Gastrocnemius medialis (tissue), 4 donors: ENCODE measurements at places on chromosomes 1 and 21. TPM values are rescaled to one million over a fixed set of nuclear protein-coding genes. Genes with fewer than 3 reads are reported as not detected.
A peak's percentile ranks its signal among the peaks of the same experiment; 100 is the strongest.

KIF26B gene
- total RNA-seq, result 0.10 TPM

VASH2 gene
- total RNA-seq, result 1.5 TPM

OR2T29 gene
- total RNA-seq, result not detected

DNA sequence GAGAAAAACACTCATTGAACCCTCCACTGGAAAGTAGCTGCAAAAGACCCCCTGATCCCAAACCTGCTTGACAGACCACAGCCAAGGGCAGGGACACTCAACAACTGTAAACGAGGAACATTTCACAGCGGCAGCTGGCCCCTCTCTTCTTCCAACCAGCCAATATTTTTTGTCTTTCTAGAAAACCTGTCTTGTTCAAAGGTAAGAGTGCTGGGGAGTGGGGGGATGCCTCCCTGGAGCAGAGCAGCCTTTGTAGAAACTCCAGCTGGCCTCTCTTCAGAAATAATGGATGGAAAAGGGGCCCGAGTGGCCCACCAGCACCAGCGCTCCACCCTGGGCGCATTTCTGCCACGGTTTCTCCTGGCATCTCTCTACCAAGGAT lies 384.0 kb downstream of the RRAGC start:
- peaks cover 50% of the 10 kb centered on the region for H3K27me3 ChIP-seq
- H3K4me3 ChIP-seq, result no peak overlapping the region
- no peak for DNase-seq
- no peaks in the 10 kb centered on the region for H3K4me1 ChIP-seq
- H3K36me3 ChIP-seq, result no peaks in the 10 kb centered on the region

GRCh38 chr1:93623875-93624274 lies 57.8 kb downstream of the BCAR3 start:
- H3K4me3 ChIP-seq, result no peak overlapping the region
- H3K27me3 ChIP-seq, result no peaks in the 10 kb centered on the region
- H3K36me3 ChIP-seq, result no peaks in the 10 kb centered on the region
- H3K27ac ChIP-seq, result peak overlapping the region; percentile 55

GRCh38 chr1:151852733-151853132 lies 779 bp downstream of the THEM5 start:
- H3K36me3 ChIP-seq, result no peaks in the 10 kb centered on the region
- no peak overlapping the region for H3K27ac ChIP-seq
- H3K4me3 ChIP-seq, result no peak overlapping the region
- peaks cover 4% of the 10 kb centered on the region for H3K27me3 ChIP-seq

DNA sequence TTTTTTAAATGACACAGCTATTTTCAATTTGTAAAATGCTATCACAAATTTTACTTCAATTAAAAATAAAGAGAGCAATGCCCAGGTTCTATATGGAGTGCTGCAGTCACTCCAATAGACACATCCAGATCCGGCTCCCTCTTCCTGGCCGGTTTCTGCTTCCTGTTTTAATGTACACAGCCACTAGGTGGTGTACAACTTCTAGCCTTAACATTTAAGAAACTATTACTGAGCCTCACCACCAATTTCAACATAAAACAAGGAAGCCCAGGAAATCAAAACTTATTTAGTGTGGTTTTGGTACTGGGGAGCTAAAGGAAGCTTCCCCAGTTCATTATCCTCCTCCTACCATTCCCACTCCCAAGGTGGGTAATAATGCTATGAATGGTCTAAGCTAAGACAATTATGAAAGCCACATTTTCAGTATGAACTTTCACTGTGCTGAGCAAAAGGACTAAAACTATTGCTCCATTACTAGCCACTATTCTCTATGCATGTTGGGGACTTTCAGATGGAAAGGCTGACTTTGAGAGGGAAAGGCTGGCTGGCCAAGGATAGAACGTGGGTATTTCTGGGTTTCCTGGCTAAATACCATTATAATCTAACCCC lies 25.5 kb upstream of the MTMR11 start:
- H3K4me1 ChIP-seq, result no peaks in the 10 kb centered on the region
- peak; percentile 56 for DNase-seq
- H3K36me3 ChIP-seq, result peaks cover 81% of the 10 kb centered on the region
- H3K27ac ChIP-seq, result peak overlapping the region; percentile 26
- no peaks in the 10 kb centered on the region for H3K27me3 ChIP-seq

- H3K4me3 ChIP-seq, result no peak overlapping the region
- H3K27me3 ChIP-seq, result no peaks in the 10 kb centered on the region
- H3K36me3 ChIP-seq, result no peaks in the 10 kb centered on the region
- no peak overlapping the region for H3K27ac ChIP-seq
- DNase-seq, result no peak
Measured at GRCh38 chr1:67893126-67893495, 59.8 kb upstream of the GNG12 start.

DNA sequence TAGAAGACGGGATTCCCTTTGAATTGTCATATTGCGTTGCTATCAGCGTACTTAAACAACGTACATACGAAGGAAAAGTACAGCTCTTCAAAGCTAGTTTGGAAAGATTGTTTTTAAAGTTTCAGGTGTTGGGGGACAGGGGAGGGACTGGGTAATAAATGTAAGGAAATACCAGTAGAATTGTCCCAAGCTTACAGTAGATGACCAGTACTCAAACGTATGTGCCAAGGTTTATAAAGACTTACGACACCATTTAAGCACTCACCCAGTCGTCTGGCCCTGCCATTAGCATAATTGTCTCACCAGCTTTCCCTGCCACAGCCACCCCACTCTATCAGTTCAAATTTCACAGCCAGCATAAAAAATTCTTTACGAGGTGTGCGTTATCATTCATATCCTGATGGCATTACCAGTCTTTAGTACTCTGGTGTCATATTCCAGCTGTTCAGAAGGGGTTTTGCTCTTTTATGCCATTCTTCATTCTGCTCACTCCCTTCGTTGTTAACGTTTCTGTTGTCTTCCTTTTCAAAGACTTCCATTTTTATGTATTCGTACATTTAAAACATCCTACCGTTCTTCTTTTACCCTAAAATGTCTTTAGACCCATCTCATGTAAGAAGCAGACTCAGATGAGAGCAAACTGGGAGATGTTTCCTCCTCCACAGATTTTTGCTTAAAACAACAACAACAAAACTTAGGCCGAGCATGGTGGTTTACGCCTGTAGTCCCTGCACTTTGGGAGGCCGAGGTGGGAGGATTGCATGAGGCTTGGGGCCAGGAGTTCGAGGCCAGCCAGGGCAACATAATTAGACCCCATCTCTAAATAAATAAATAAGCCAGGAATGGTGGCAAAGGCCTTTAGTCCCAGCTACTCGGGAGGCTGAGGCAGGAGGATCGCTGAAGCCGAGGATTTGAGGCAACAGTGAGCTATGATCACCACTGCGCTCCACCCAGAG lies 1.0 kb upstream of the HP1BP3 start:
- peak overlapping the region; percentile 95 for H3K27ac ChIP-seq
- H3K36me3 ChIP-seq, result no peaks in the 10 kb centered on the region
- H3K4me3 ChIP-seq, result peak overlapping the region; percentile 93
- DNase-seq, result peak; percentile 27
- H3K27me3 ChIP-seq, result no peaks in the 10 kb centered on the region
